ENCODE measurements at places on chromosomes 6 and 20. TPM values are rescaled to one million over a fixed set of nuclear protein-coding genes. Genes with fewer than 3 reads are reported as not detected.

The C6orf163 gene
- 4.9 TPM for total RNA-seq

The PRDM13 gene
- not detected for total RNA-seq

The PKIB gene
- 4.1 TPM for total RNA-seq

The FILIP1 gene
- total RNA-seq, result 2.9 TPM

The WFDC5 gene
- not detected for total RNA-seq

All from frontal cortex (tissue), 4 donors.